Stimulated activated CD4-positive, alpha-beta T cell treated with anti-CD3 and anti-CD28 coated beads, Interleukin-2, amount 100 ng/mL, for 4 hours (primary cell): ENCODE measurements at places on chromosomes 13 and 19.

DNA sequence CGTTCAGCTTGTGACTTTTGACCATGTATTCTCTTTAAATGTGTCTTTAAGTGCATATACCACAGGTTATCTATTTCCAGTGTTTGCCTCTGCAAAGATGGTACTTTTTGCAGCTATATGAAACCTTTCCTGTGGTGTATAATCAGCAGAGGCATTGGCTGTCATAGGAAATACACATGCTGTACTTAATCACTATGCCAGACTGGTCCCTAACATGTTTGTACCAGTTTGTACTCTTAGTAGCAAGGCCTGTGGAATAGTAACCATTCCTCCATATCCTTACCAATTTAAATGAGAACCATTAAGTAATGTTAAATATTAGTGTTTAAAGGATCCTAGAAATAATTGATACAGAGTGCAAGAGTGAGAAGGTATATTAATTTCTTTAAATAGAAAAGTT, 69.8 kb downstream of the CDK8 start:
- DNase-seq: no peak

GRCh38 chr19:882871-883497, 10.0 kb downstream of the MED16 start:
- DNase-seq: no peak

DNA sequence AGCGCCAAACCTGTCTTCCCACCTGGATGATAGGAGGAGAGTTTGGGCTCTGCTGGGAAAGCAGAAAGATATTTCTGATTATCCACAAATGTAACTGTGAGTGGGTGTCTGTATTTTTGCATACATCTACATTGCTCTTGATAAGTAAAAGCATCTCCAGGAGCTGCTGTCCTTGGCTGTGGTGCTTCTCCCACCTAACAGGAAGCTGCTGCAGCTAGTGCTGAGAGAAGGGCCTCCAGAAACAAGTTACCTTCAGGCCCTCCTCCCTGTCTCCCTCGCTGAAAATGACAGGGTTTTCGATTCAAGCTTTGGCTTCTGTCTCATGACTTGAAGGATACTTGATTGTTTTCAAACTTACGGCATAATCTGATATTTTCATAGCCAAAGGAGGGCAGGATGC, 90.1 kb downstream of the FOXO1 start:
- DNase-seq: no peak

DNA sequence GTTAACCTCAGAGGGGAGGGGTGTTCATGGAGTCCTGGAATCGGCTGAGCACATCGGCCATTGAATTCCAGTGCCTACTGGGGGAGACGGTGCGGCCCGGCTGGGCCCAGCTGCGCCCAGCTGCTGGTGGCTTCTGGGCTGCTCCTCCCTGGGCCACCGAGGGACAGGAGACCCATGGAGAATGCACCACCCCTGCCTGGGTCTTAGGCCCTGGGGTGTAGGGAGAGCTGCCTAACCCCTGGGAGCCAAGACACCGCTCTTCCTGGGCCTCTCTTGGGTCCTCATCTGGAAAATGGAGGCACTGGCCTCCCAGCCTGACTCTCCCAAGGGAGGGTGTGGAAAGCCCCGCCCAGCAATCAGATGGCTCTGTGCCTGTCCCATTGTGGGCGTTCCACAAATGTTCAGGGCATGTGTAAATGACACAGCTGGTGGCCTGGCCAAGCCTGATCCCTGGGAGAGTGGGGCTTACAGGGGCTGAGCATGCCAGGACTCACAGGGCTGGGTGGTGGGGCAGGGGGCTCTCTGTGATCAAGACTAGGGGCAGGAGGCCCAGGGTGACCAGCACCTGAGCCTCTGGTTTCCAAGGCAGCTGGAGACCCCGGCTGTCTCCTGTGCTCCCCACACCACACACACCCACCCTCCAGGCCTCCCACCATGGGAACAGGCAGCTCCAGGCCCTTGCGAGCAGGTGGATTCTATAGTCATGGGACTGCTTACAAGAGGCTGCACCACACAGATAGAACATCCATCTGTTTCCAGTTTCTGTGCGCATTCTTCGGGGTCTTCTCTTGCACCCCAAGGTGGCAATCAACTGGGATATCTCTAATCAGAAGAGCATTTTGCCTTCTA, 150.9 kb downstream of the URI1 start:
- DNase-seq: no peak

GRCh38 chr13:26186995-26187394, 35.1 kb downstream of the RNF6 start:
- no peak for DNase-seq

- no peak for DNase-seq
These were observed 9.9 kb downstream of the ZIC5 start for GRCh38 chr13:99961636-99962035.

DNA sequence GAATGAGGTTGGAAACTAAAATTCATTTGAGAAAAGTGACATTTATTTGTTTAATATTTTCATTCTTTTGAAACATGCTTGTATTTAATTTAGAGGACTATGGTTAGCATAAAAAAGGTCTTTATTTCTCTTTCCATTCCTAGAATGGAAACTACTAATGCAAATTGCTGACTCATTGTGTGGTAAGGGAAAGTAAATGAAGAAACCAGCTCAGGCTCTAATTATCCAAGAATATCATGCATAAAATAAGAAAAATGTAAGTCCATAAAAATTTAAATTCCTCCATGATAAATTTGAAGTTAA, 777.0 kb upstream of the SLITRK1 start:
- DNase-seq: no peak

DNA sequence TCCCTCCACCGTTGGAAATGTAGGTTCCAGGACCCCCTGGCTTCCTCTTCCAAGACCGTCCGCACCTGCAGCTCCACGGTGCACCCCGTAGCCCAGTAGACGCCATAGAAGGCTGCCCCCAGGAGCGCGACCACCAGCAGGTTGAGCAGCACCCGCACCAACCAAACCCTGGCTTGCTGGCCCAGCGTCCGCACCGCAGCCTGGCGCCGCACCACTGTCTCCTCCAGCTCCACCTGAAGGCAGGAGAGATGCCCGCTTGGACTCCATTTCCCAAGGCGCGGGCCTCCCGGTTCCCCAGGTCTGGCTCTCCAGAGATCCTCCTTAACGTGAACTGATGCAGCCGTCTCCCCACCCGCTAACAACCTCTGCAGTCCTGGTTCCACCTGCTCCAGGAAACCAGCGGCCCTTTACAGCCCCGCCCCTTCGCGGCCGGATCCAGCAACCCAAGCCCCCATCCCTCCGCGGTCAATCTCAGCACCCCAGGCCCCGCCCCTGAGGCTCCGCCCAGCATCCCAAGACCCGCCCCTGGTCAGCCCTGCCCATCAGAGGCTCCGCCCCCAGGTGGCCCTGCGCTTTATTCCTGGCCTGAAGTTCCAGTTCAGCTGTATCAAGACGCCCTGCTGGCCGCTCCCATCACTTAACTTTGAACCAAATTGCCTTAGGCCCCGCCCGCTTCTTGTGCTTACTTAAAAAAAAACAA, 5.0 kb upstream of the LENG1 start:
- DNase-seq: no peak

GRCh38 chr19:14061081-14061749, 661 bp downstream of the PALM3 start:
- no peak for DNase-seq

DNA sequence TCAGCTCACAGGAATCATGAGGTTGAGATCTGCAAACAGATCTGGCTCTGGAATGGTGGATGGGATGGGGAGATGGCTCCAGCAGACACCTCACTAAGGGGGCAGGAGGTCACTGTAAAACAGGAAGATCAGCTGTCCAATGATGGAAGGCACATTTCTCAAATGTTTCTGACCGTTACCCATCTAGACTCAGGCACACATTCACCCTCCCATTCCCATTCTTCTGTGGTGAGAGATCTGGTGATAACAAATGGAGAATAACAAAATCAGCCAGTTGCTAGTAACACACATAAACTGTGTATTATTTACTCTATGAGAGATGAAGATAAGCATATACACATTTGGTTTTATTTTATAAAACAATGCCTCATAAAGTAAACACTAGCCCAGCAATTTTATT, 235.9 kb downstream of the TSHZ3 start:
- DNase-seq: no peak

DNA sequence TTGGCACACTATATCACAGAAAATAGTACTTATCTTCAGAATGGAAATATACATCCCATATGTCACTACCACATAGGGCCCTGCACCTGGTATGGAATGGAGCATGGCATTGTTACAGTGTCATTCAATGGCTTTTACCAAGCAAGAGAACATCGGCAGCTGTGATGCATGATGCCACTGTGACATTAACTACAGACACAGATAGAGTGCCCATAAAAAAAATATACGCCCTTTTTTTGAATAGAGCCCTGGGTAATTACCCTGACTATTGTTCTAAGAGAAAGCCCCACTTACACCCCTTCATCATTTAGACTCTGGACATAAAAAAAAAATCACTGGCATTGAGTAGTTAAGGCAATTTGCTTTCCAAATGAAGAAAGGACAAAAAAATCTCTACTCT, 320.3 kb downstream of the DNAJC15 start:
- DNase-seq: no peak

GRCh38 chr19:42295831-42296525, 6.0 kb upstream of the PRR19 start:
- DNase-seq: peak; percentile 81

GRCh38 chr19:4268816-4269430, 10.1 kb upstream of the SHD start:
- DNase-seq: no peak
